HFFc6 (cell line): ENCODE measurements at places on chromosomes 7 and 10. TPM values are rescaled to one million over a fixed set of nuclear protein-coding genes. Genes with fewer than 3 reads are reported as not detected.

VGF gene
- 0.36 to 0.78 TPM (median 0.55 TPM) in 3 replicates for total RNA-seq

P4HA1 gene
- total RNA-seq, result 121 to 182 TPM (median 179 TPM) in 3 replicates

LRRN3 gene
- total RNA-seq, result 14.9 to 41.2 TPM (median 19.8 TPM) in 3 replicates

SLC39A12 gene
- not detected in 3 replicates for total RNA-seq

MBL2 gene
- not detected in 3 replicates for total RNA-seq

PDK4 gene
- total RNA-seq, result not detected in 3 replicates

FAM25C gene
- not detected in 3 replicates for total RNA-seq

CYP3A4 gene
- total RNA-seq, result not detected in 3 replicates

FGFR2 gene
- not detected in 3 replicates for total RNA-seq

BMPR1A gene
- 42.4 to 50.3 TPM (median 46.3 TPM) in 3 replicates for total RNA-seq

CRYGN gene
- not detected in 3 replicates for total RNA-seq

ZDHHC4 gene
- 19.1 to 27.7 TPM (median 26.3 TPM) in 3 replicates for total RNA-seq

CNOT4 gene
- total RNA-seq, result 22.7 to 24.5 TPM (median 24.4 TPM) in 3 replicates

KIF5B gene
- 126 to 140 TPM (median 130 TPM) in 3 replicates for total RNA-seq

AFAP1L2 gene
- total RNA-seq, result 0.09 TPM in 1 of 2 replicates, not detected in the other

IFIT1B gene
- total RNA-seq, result not detected in 3 replicates

CRHR2 gene
- total RNA-seq, result not detected in 2 replicates

SPDYE1 gene
- total RNA-seq, result not detected in 3 replicates

RBM20 gene
- total RNA-seq, result not detected in 3 replicates

RBP3 gene
- not detected in 3 replicates for total RNA-seq

OR2A1 gene
- total RNA-seq, result not detected in 2 replicates

COX19 gene
- 5.5 to 7.4 TPM (median 6.8 TPM) in 3 replicates for total RNA-seq

C10orf88 gene
- total RNA-seq, result 13.0 to 15.3 TPM (median 14.8 TPM) in 3 replicates

DEPP1 gene
- 0.43 and 1.5 TPM in 2 replicates for total RNA-seq

OLAH gene
- not detected in 3 replicates for total RNA-seq

AMPH gene
- 4.1 to 5.5 TPM (median 4.2 TPM) in 3 replicates for total RNA-seq

FZD1 gene
- total RNA-seq, result 8.4 to 11.1 TPM (median 10.1 TPM) in 3 replicates

TLX1 gene
- not detected in 3 replicates for total RNA-seq

FAM13C gene
- not detected in 3 replicates for total RNA-seq

PRPS1L1 gene
- not detected in 3 replicates for total RNA-seq

TRPV5 gene
- not detected in 3 replicates for total RNA-seq

C1QL3 gene
- not detected in 2 replicates for total RNA-seq

KEL gene
- total RNA-seq, result not detected in 3 replicates

SPDYE11 gene
- total RNA-seq, result not detected in 3 replicates

ATXN7L1 gene
- 9.6 to 10.8 TPM (median 10.1 TPM) in 3 replicates for total RNA-seq

GALNT17 gene
- total RNA-seq, result not detected in 3 replicates

GPRIN2 gene
- not detected in 3 replicates for total RNA-seq

CYP26C1 gene
- total RNA-seq, result 0.05 TPM in 1 of 3 replicates, not detected in the others

CHST3 gene
- 38.8 to 46.2 TPM (median 46.0 TPM) in 3 replicates for total RNA-seq

CTAGE15 gene
- 0.10 TPM in 1 of 3 replicates, not detected in the others for total RNA-seq

ACTL6B gene
- total RNA-seq, result not detected in 2 replicates

PRRT4 gene
- total RNA-seq, result not detected in 3 replicates

KCNIP2 gene
- 0.43 to 0.91 TPM (median 0.44 TPM) in 3 replicates for total RNA-seq

IFIT5 gene
- 18.2 to 22.2 TPM (median 20.7 TPM) in 3 replicates for total RNA-seq

GNAI1 gene
- 58.8 to 67.5 TPM (median 60.1 TPM) in 3 replicates for total RNA-seq

CREM gene
- 20.9 to 34.0 TPM (median 23.3 TPM) in 3 replicates for total RNA-seq

HOXA6 gene
- 0.90 to 2.5 TPM (median 2.3 TPM) in 3 replicates for total RNA-seq

PSD gene
- 0.66 to 1.1 TPM (median 0.92 TPM) in 3 replicates for total RNA-seq
